ENCODE measurements at places on chromosomes 6 and 20.

- no peak for DNase-seq
These were observed 195.7 kb downstream of the LMBRD1 start for GRCh38 chr6:69601132-69601531.

GRCh38 chr20:44781118-44781517, 29.2 kb downstream of the RIMS4 start:
- no peak for DNase-seq

DNA sequence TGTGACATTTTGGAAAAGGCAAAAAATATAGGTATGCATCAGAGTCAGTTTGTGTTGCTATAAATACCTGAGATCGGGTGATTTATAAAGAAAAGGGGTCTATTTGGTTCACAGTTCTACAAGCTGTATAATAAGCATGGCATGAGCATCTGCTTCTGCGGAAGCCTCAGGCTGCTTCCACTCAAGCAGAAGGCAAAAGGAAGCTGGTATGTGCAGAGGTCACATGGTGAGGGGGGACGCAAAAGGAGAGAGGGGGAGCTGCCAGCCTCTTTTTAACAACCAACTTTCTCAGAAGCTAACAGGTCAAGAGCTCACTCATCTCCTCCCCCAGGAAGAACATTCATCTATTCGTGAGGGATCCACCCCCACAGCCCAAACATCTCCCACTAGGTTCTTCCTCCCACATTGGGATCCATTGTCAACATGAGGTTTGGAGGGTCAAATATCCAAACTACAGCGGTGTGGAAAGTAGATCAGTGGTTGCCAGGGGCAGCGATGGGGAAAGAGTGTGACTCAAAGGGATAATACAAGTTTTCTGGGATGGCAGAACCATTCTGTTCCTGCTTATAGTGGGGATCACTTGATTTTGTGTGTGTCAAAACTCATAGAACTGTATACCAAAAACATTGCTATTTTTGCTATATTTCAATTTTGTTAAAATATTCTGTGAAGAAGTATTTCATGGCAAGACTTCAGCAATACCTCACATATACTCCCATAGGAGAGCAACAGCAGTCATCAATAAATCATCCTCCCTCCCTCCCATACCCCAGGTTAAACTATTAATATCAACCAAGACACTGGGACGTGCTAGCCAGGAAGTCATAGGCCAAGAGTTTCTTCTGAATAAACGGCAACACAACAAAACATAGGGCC, 9.9 kb upstream of the FAM50B start:
- no peak for DNase-seq

DNA sequence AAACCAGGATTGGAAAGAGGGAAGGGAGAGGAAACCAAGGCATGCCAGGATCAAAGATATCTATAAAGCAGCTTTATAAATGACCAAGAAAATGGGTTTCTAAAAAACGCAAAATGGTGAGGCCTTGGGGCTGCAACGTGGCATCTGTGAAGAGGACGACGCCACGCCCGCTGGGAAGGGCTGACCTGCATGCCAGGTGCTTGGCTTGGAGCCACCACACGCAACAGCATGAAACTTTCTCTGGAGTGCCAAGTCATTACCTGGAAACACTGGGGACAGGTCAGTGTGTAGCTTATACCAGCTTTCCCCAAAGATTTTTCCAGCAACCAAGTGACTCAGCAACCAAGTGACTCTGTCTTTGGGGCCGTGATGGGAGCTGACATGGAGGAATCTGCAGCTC, 82.5 kb downstream of the POPDC3 start:
- DNase-seq: no peak

DNA sequence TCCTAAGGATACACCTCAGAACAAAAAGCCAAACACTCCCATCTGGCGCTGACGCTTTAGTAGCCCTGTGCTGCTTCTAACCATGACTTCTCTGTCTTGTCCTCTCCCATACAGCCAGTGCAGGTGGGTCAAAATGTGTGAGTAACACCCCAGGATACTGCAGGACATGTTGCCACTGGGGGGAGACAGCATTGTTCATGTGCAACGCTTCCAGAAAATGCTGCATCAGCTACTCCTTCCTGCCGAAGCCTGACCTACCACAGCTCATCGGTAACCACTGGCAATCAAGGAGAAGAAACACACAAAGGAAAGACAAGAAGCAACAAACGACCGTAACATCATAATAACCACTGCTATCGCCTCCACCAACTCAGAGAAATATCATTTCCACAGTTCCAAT, 1.4 kb downstream of the DEFB132 start:
- no peak for DNase-seq

DNA sequence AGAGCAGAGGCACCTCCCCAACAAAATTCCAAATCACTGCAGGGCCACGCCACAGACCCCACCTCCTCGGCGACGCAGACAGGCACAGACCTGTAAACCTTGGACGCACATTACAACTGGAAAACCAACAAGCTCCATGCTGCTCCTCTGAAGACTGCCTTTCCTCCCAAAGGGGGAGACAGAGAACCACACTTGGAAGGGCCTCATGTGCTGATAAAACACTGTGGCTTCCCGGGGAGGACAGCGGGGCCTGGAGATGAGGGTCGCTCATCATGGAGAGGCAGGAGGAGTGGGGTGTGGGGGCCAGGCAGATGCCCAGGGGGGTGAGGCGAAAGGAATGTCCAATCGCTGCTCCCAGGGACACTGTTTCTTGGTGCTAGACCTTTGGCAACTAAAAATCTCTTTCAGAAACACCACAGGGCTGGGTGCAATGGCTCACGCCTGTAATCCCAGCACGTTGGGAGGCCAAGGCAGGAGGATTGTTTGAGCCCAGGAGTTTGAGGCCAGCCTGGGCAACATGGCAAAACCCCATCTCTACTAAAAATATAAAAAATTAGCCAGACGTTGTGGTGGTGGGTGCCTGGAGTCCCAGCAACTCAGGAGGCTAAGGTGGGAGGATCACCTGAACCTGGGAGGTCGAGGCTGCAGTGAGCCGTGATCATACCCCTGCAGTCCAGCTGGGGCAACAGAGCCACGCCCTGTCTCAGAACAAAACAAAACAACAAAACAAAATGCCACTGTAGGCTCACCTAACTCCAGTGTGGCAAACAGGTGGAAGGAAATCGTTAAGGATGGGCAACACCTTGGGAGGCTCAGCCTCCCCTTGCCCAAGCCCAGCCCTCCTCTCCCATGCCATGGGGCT, 53.8 kb downstream of the ABHD12 start:
- no peak for DNase-seq

- no peak for DNase-seq
These were observed 1317.8 kb upstream of the MAP3K7 start for GRCh38 chr6:91904586-91905164.

DNA sequence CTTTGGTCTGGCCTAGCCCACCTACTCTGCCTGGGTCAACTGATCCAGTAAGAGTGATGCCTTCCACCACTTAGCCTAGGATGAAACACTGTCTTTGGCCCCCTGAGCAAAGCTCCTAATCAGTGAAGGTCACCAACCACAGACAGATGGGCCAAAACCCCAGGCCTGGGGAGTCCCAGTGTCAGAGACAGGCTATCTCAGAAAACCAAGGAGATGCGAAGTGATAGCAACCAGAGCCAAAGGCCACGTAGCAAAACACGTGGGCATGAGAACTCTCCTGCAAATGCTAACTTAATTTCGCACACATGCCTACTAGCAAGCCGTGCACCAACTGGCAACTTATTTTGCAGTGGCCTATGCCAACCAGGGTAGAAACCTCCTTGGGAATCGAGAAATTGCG, 29.1 kb downstream of the AGPAT4 start:
- DNase-seq: no peak

GRCh38 chr6:41894366-41895299, 542 bp downstream of the USP49 start:
- no peak for DNase-seq
